ENCODE measurements at places on chromosomes 2 and 18.

GRCh38 chr2:172099472-172100079, 3.1 kb downstream of the DLX2 start:
- no peak for DNase-seq

GRCh38 chr18:27967913-27968824, 208.8 kb downstream of the CDH2 start:
- no peak for DNase-seq

DNA sequence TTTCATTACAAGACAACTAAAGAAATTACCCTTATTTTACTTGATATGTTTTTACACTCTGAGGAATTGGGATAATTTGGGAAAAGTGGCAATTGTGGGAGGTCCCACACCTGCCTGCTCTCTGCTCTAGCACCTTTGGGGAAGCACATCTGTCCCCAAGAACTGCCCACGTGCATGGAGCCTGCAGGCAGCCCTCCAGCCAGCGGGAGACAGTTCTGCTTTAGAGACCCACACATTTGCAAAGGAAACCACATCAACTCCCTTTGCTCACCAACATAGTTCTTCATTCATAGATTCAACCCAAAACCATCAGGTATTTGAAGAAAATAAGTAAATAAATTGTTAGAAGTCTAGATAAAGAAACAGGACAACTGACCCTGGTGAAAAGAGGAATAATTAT, 239.9 kb upstream of the ID2 start:
- DNase-seq: peak; percentile 39

GRCh38 chr18:74841248-74841647, 243.6 kb downstream of the ZNF407 start:
- DNase-seq: no peak

DNA sequence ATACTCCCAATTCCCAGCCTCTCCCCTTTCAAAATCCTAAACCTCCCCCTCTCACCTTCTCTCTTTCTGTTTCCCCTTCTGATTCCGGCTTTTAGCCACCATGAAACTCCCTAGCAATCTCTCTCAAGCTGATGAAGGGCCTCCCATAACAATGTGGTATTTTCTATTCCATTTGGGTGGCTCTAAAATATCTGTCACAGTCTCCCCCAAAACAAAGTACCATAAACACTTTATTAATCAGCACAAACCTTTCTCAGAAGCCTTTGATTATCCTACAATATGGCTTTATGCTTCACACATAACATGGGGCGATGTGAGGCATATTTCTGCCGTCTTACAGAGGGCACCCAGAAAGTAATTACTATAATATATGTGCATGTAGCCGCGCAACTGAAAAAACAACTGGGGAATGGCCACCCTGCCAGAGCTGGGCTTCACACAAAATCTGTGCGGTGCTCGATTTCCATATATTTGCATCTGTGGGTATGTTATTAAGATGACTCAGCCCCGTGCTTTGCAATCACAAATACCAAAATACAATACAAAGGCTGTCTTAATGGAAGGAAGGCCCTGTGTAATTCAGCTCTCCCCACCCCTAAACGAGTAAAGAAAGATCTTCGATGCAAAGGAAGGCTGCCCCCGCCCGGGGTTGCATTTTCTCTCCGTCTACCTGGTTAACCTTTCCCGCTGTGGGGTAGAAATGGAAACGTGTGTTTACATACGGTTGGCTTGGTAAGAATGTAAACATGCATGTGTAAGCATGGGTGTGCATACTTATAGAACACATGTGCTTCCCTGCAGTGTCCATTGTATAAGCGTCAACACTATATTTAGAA, 81.4 kb downstream of the CELF4 start:
- DNase-seq: no peak

- no peak for DNase-seq
Observed at GRCh38 chr18:28684746-28685355, 507.9 kb upstream of the CDH2 start.

DNA sequence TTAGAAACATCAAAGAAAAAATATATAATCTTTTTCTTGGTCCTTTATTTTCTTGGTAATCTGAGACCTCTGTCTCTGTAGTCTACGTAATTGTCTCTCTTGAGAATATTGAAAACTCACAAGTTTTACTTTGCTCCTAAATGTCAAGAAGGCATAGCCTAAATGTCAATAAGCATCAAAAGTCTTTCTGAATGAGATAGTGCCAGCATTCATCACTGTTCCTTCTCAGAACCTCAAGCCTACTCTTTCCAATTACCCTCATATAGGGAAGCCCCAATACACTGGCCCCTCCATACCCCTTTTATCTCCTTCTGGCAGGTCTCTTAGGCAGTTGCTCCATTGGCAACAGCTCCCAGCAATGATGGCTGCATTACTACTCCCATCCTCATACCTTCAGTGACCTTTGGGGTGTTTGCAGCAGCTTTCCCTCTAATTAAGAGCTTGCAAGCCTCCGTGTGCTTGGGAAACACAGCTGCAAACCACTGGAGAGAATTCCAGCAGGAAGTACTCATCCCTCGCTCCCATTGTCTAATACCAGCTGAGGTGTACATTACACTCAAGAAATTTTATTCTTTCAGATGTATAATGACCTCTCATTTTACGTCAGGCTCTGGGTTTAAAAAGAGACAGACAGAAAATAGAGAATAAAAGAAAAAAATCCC, 95.8 kb downstream of the KYNU start:
- DNase-seq: no peak

DNA sequence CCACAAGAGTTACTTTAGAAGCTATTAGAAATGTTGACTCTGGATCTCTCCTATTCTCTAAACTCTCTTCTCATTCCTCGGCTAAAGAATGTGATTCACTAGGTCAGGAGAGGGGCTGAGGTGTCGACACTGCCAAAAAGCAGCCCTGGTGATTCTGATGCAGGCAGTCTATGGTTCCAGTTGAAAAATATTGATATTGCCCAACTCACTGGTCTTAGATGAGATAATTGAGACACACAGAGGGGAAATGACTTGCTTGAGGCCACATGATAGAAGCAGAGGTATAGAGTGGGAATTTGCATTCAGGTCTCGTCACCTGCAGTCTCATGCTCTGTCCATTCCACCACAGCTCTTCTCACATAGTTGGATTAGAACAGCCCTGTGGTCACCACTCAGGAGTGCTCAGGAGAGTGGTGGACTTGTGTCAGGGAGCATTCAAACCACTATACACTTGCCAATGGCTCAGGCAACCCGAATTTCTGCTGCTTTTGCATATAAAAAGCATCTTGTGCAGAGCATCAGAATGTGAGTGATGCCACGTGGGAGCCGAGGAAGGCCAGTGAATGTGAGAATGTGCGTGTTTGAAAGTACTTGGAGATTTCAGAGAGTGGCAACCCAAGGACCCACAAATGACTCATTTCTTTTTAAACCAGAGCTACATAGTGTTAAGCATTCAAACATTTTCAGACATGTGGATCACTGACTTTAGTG, 65.1 kb upstream of the CTLA4 start:
- DNase-seq: no peak

GRCh38 chr2:204010628-204011560, 74.3 kb downstream of the ICOS start:
- no peak for DNase-seq

GRCh38 chr18:33020877-33021276, 248.1 kb upstream of the KLHL14 start:
- DNase-seq: peak; percentile 11

GRCh38 chr2:217220228-217221013, 360.6 kb upstream of the TNP1 start:
- DNase-seq: no peak

- no peak for DNase-seq
Observed at GRCh38 chr2:226888378-226888965, 52.6 kb downstream of the RHBDD1 start.

DNA sequence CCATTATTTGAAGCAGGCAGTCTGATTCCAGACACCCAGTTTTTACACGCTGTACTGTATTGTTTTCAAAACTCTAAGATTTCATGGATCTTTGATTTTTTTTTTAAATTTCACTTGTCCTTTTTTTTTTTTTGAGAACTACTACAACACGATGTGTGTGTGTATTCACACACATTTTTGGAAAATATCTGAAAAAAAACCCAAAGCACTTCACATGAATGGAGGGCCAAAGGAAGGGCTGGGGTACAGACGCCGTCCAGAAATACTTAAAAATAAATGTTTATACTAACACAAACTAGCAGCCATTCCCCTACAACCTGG, 314 bp upstream of the SSB start:
- DNase-seq: no peak
